ENCODE measurements at places on chromosomes 3 and 15.

- DNase-seq, result no peak
Observed at GRCh38 chr3:52532838-52533622, 627 bp downstream of the NT5DC2 start.

DNA sequence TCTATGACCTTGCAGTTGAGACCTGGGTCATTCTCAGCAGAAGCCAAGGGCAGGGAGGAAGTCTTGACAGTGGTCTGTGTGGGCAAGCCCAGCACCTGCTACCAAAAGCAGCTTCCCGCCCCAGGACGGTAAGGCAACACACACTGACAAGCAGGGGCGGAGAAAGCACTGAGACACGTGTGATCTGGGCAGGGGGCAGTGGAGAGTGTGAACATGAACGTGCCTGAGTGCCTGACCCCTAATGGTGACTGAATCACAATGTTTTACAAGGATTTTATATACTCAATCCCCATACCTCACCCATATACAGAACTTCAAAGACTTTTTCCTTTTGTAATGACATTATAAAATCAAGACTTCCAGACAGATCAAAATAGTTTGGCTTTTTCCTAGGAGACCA is 35.2 kb downstream of the ANP32A start:
- no peak for DNase-seq

GRCh38 chr3:87390353-87390752 is 114.0 kb upstream of the POU1F1 start:
- no peak for DNase-seq

- DNase-seq, result no peak
Observed at GRCh38 chr15:98062869-98063268, 102.4 kb downstream of the ARRDC4 start.

DNA sequence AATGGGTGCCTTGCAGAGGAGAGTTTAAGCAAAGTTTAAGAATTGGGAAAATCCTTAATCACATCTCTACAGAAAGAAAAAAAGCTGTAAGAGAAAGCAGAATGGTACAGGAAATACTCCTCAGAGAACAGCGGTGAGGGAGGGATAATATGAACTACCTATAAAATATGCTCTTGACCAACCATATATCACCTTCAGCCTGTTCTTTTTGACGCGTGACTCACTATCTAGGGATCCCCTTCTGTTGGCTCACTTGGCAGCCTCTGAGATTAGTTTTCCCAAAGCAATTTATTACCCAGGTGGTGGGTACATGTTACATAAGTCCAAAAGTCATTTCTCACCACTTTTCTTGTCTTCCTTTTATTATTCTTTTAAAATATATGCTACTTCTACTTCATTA is 97.7 kb downstream of the CNTN6 start:
- no peak for DNase-seq

- no peak for DNase-seq
Observed at GRCh38 chr3:160478338-160478737, 28.8 kb upstream of the TRIM59 start.

- no peak for DNase-seq
Observed at GRCh38 chr15:64478863-64479262, 18.5 kb downstream of the ZNF609 start.

DNA sequence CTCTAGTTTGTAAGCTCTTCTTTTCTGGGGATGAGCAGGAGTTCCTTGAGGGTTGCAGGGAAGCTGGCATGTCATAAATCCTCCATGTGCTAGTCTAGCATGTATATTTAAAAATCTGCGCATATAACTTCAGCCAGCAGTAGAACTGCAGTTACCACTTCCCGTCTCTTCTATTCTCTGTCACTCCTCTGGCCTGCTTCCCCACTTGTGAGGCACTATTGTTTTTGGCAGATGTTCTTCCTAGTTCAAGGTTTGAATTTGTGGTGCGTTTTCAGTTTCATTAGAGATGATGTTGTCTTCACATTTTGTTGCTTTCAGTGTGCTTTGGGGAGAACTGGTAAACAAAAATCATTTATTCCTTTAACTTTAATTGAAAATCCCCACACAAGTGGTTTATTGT is 169.1 kb upstream of the ZPLD1 start:
- no peak for DNase-seq

DNA sequence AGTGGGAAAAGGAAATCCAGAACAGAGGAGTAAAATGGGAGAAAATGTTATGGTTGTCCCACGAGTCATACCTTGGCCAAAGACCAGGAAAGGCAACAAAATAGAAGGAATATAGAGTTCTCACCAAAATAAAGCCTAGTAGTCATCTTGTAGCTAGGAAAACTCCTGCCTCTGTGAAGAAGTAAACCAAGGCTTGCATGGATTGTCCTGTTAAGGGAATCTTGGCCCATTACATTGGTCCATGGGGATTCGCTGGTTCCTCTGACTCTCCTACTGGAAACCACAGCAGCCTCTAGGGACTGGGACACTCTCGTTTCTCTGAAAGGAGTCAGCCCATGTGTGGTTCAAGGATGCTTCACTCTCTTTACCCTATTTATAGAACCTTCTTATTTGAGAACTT is 62.9 kb upstream of the FNDC3B start:
- DNase-seq, result no peak

DNA sequence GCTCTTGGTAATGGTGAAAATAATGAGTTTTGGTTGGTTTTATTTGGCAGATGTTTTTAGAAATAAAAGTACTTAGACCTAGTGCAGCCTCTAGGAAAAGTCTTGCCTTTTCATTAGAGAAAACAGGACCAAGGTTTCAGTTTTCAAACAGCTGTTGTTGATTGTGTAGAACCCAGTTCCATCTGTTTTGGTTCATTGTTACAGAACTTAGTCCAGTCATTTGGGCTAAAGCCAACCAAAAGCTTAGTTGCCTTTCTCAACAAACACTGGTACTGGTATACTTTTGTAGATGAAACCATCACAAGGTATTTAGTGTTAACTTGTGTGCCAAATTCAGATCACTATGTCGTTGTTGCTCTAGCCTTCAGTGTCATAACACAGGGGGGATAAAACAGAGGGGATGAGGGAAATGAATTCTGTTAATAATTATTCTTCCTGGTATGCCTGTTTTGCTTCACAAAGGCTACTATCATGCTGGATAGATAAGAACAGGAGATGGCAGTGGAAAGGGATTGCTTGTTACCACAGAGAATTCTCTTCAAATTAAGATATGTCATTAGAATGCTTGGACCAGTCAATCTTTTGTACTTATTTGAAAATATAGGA is 12.6 kb upstream of the APH1B start:
- no peak for DNase-seq

DNA sequence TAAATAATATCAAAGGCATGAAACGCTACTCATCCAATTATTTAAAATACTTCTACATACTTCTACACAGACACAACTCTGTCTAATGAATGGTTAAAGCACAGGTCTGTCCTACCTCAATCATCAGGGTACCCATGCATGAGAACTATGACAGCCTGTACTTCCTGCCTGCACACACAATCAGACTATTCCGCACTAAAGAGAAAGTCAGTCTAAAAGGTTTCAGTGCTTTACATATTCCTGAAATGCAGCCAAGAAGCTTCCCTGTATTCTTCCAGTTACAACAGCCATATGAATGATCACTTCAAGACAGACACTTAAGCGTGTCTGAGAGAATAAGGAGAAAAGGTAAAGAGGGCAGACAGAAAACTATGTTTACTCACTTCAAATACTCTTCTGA is 58.8 kb downstream of the TUBGCP4 start:
- no peak for DNase-seq

DNA sequence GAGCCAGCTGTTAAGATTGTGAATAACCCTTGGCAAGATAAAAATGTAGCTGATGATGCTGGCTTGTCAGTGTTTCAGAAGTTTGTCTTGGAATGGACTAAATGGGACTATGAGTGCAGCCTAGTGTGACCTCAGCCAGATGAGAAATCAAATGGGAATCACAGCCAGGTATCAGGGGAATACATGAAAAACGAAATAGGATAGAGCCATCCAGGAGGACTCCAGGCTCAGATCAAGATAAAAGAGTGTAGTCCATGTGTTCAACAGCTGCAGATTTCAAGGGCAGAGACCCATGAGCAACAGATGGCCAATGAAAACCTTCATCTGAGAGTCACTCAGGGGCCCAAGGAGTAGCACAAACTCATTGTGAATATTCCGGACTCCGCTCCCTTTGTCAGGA is 1080.9 kb upstream of the CADM2 start:
- DNase-seq, result no peak

GRCh38 chr15:97199393-97200051 is 761.0 kb upstream of the ARRDC4 start:
- DNase-seq, result no peak

- DNase-seq, result peak; percentile 16
Observed at GRCh38 chr15:80093854-80094418, 34.5 kb downstream of the ZFAND6 start.

- DNase-seq, result no peak
Observed at GRCh38 chr3:52153389-52154096, 680 bp downstream of the POC1A start.

GRCh38 chr15:85571780-85572179 is 191.4 kb downstream of the AKAP13 start:
- no peak for DNase-seq

DNA sequence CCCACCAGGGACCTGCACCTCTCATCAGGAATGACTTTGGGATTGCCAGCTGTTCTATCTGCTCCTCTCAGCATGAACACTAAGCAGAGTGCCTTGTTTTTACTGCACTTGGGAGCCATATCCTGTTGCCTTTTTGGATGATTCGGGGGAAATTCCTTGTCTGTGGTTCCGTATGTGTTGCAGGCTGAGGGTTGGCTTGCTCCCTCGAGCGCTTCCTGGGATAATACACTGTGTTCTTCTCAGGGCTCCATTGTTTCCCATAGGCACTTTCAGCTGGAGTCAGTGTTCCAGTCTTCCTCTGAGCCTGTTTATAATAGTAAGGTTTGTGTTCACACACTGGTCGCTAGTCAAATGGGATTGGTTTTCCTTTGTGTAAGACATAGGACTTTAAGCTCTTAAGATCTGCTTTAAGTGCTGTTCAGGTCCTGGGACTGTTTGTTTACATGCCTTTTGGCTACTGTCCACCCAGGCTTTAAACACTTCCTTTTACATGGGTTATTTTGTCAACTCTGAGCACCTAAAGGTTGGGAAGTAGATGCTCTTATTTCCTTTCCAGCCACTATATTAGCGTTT is 23.4 kb downstream of the BOC start:
- DNase-seq, result no peak

- no peak for DNase-seq
Observed at GRCh38 chr15:70234256-70234905, 136.7 kb upstream of the TLE3 start.

DNA sequence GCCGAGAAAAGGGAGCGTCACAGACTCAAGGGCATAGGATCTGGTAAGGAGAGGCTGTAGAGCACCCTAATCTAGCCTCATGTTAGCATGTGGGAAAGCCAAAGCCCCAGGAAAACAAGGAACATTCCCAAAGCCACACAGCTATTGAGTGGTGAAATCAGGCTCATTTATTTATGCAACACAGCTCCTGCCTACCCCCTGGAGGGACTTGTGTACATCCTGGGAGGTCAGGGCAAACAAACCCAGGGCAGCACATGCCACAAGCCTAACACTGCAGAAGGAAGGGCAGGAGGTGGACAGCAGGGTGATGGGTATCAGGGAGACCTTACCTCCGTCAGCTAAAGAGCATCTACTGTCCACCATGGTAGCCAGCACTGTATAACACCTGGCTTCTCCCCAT is 283.5 kb downstream of the RPLP1 start:
- DNase-seq, result no peak

GRCh38 chr3:127710155-127710941 is 37.6 kb downstream of the ABTB1 start:
- DNase-seq, result no peak

DNA sequence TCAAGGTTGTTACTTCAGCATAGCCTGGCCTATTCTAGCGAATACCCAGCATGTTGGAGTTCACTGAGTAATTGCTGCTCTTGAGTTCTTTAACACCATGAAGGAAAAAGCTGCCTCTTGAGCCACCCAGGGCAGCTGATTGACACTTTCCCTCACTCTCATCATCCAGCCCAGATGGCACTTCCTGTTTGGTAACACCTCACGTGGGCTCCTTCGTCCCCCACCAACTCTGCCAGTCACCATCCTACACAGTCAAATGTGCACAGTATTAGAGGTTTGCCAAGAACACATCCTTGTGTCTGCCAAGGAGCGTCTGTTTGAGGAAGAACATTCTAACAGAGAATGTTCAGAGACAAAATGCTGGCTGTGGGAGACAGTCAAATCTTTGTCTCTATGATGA is 266.3 kb downstream of the RPLP1 start:
- no peak for DNase-seq

GRCh38 chr15:48890375-48890972 is 12.5 kb downstream of the EID1 start:
- DNase-seq, result no peak

- no peak for DNase-seq
Observed at GRCh38 chr15:57337868-57338411, 38.4 kb upstream of the CGNL1 start.

GRCh38 chr15:27832237-27832596 is 266.9 kb downstream of the OCA2 start:
- DNase-seq, result no peak

GRCh38 chr3:95460274-95460673 is 1354.1 kb upstream of the EPHA6 start:
- DNase-seq, result no peak

GRCh38 chr3:31634476-31634875 is 101.8 kb downstream of the STT3B start:
- DNase-seq, result peak; percentile 3

GRCh38 chr3:4703054-4703480 is 209.9 kb downstream of the ITPR1 start:
- no peak for DNase-seq

GRCh38 chr15:60935130-60935529 is 294.0 kb downstream of the RORA start:
- no peak for DNase-seq

DNA sequence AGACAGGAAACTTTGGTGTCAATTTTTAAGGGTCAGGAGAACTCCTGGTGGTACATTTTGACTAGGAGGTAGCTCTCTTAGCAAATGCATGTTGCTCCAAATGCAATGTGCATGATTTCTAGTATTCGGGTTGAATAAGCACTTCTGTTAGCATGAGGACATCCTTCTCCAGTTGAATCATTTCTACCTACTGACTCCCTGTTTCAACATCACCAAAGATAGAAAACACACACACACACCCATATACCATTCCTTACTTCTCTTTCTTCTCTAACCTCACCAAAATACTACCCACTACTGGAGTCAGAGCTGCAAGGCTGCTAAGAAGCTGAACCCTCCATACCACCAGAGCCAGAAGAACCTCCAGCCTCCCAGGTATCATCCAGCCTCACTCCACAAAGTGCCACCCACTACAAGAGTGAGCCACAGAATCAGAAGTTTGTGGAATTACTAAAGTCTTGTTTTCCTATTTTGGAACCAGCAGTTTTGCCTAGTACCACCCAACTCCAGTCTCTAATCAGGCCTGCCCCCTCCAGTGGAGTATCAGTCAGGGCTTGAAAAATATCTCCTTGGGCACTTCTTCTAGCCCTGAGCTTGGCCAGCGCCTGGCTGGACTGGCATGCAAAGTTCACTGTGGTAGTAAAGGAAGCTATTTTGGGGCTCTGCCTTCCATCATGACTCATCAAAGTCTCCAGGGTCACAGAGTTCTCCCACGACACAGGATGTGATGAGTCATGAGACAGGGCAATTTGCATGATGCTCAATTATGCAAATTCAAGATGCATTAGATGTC is 110.3 kb downstream of the CYP19A1 start:
- peak; percentile 36 for DNase-seq

- DNase-seq, result no peak
Observed at GRCh38 chr15:88375234-88375927, 91.8 kb downstream of the MRPL46 start.
